ENCODE measurements at places on chromosomes 1 and 21.

GRCh38 chr1:65066419-65066765, 81.6 kb upstream of the AK4 start:
- DNase-seq, result no peak

DNA sequence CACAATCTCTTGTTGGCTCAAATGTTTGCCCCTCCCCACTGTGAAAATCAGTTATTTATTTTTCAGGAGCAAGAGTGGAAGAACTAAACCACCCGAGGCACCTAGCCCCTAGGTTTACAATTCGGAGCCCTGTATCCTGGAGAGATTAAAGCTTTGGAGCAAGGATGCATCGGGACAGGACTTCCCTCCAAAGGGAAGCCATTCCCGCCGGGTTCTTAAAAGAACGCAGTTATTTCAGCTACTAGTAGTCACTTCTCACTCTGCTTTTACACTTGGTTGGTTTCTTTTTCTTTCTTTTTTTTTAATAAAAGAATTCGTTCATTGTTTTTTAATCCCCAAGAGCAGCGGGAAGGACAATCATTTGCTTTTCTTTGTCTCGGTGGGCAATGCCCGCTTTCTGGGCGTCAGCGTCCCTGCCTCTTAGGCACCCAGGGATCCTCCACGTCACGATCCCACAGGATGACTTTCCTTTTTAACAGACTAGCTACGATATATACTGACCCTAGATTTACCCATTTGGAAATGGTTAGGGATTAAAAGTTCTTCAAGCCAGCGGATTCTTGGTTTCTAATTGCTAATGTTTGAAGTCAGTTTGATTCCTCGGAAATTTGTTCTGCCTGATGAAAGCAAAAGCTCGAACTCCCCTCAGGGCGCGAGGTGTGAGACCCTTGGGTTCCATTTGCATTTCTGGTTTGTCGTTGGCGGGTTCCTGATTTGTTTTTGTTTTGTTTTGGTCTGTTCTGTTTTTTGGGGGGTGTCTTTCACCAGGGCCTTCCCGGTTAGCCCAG, 9.0 kb downstream of the TBX15 start:
- no peak for DNase-seq

DNA sequence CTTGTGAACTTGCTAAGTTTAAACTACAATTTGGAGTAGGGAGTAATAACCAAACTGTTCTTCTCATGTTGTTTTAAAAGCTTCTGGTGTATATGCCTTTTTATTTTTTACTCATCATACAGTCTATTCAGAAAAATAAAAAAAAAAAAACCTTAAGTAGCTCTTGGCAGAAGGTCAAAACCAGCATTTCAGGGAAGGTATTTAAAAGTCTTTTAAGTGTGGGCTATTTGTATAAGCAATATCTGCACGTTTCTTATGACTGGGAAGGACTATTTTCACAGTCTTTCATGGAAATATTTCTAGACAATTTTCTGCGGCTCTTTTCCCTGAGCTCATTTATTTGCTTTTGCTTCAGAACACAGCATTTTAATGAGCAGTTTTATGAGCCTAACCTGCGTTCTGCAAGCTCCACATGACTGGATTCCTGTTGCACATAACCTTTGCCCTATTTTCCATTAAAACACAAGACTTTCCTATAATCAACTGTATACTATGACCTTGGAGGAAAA, 60.9 kb upstream of the C1orf105 start:
- DNase-seq, result no peak

GRCh38 chr21:29072873-29073221, 601 bp downstream of the CCT8 start:
- DNase-seq, result no peak

DNA sequence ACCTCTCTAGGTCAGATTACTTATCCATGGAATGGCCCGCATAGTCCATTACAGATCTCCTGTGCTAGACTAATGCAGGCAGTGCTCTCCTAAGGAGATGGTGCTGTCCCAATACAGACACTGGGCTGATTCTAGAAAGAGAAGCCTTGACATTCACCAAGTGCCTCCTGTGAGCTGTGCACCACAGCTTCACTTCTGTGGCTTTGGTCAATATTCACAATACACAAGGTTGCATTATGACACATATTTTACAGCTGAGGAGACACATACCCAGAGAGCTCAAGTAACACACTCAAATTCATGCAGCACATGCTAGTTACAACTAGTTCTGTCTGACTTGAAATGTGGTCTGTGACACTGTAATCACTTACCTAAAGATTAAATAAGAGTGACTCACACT, 59.4 kb upstream of the LRRC8B start:
- DNase-seq, result no peak

DNA sequence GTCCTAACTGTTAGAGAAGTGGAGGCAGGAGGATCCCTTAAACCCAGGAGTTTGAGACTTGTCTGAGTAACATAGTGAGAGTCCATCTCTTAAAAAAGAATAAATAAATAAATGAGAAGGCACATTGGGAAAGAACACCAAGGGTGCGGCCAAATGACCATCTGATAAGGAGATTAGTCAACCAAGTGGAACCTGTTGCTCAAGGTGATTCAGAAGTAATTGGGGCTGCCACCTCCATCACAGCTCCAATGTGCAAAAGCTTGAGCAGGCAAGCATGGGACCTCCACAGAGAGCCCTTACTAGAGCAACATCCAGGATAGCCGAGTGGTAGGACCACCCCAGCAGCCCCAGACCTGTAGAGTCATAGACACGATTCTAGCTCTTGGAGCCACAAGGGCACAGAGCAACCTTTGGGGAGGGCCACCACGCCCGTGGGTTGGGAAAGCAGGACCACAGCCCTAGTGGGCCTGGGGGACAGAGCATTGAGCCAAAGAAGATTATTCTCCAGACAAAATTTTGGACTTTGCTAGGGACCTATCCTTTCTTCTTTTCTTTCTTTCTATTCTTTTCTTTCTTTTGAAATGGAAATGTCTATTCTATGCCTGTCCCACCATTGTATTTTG, 40.9 kb downstream of the KCNK1 start:
- DNase-seq, result no peak

DNA sequence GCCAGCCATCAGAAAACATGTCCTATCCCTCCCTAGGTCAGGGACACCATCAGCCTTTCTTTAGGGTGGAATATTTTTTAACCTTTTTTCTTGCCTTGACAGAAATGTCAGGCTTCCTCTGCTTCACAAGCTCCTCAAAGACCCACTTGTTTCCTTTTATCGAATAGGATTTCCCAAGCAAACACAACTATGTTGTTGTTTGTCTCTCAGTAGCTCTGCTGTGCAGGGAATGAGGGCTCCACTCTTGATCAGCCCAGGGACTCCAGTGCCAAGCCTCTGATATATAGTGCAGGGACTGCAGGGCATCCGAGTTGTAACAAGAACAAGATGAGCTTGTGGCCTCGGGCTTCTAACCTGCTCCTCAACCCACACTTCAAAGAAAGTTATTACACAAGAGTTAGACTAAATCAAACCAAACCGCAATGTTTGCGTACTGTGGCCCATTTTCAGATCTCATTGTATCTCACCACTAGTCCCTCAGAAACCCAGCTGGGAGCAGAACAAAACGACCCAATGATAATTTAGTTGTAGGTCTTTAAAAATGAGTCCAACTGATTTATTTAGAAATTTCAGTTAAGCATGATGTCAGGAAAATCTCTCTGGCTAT, 108.1 kb downstream of the ATG4C start:
- no peak for DNase-seq

GRCh38 chr1:192147696-192148095, 10.6 kb upstream of the RGS18 start:
- DNase-seq, result no peak

GRCh38 chr1:91776068-91776794, 109.7 kb downstream of the TGFBR3 start:
- no peak for DNase-seq

DNA sequence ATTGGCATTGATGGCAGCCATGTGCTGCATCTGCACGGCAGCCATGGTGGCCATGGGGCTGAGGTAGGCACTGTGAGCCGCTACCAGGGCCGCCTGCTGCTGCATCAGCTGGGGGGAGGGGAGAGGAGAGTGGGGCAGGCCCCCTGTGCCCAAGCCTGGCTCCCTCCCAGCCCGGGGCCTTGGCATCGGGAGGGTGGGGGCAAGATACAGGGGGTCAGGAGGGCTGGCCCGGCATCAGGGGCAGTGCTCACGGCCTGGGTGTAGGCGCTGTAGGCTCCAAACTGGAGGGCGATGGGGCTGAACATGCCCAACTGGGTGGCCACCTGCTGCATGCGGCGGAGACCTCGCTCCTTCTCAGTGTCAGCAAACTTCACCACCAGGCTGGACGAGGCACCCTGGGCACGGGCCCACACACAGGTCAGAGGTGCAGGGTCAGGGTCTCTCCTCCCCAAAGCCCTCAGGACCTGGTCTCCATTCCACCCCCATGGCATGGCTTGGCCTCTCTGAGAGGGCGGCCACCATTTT, 9.0 kb downstream of the CELF3 start:
- DNase-seq, result no peak

DNA sequence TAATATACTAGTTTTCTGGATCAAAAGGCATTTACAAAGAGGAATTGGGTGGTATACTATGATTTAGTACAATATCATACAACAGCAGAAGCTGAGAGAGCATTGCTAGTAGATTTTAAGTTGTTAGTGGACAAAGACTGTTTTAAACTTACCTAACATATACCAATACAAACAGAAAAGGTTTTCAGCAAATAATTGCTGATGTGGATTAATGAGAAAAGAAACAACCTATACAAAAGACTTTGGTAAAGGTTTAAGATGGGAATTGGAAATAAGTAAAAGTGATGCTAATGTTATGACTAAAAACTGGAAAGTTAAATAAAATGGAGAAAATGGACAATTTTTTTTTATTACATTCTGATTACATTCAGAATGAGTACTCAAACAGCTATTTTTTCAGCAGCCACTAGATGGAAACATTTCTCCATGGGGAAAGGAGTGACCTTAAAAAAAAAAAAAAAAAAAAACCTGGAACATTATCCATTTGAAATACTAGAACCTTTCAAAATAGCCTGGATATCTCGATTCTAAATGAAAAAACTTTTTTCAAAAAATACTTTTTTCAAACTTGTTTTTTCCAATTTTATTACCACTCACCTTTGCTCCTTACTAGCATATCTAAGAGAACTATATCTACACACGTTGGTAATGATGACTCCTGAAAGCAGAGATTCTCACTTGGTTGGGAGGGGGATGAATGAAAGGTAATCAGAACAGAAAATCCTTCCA, 55.4 kb downstream of the EPRS1 start:
- no peak for DNase-seq

- DNase-seq, result no peak
Measured at GRCh38 chr1:38076038-38076437, 29.4 kb upstream of the POU3F1 start.

DNA sequence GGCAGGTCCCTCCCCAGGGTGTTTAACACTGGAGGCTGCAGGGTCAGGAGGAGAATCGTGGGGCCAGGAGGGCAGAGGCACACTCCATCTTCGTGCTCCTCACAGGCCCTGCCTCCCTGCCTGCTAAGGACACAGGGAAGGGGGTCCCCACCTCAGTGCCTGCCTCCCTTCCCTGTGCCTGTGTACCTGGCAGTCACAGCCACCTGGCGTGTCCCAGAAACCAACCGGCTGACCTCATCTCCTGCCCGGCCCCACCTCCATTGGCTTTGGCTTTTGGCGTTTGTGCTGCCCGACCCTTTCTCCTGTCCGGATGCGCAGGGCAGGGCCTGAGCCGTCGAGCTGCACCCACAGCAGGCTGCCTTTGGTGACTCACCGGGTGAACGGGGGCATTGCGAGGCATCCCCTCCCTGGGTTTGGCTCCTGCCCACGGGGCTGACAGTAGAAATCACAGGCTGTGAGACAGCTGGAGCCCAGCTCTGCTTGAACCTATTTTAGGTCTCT, 623 bp upstream of the BGLAP start:
- no peak for DNase-seq

DNA sequence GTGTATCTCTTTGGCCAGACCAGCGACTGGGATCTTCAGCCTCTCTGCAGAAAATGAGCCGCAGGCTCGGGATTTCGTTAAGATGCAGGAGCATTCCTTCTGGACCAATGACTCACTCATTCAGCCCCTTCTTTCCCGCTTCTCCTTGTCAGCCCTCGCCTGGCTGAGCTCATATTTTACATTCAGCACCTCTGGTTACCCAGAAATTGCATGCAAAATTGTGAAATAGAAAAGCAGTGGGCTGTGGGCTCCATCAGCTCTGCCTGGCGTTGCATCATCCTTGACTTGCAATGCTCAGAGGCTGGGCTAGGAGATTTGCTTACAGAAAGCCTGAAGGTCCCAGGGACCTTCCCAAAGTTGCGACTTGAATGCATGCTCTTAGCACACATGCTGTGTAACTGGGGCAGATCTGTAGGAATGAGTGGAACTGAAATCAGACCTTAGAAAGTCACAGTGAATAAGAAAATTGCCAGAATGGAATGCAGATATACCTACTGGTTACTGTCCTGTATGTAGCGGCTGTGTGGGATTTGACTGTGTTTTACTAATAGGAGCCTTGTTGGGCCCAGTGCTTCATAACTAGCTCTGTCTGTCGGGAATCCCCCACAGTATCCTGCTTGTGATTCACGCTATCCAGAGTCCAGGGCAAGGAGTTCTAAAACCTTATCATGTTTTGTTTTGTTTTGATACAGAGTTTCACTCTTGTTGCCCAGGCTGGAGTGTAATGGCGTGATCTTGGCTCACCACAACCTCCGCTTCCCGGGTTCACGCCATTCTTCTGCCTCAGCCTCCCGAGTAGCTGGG, 444.8 kb downstream of the KIF26B start:
- no peak for DNase-seq

DNA sequence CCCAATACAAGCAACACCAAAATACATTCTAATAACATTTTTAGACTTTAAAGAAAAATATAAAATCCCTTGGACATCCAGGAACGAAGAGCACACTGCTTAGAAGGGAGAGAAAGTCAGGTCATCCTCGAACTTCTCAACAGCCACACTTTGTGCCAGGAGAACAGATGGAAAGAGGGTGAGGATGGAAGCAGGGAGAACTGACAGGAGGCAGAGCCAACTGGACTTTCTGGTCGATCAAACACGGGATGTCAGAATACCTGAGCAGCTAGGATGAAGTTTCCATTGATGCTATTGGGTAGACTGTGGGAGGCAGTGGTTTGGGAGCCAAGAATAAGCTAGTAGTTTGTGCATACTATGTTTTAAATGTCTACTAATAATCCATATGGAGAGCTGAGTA, 111.4 kb downstream of the TOMM20 start:
- no peak for DNase-seq

- no peak for DNase-seq
Measured at GRCh38 chr1:155976062-155976912, 2.1 kb downstream of the ARHGEF2 start.

- no peak for DNase-seq
Measured at GRCh38 chr1:87117761-87118368, 203.4 kb downstream of the HS2ST1 start.

DNA sequence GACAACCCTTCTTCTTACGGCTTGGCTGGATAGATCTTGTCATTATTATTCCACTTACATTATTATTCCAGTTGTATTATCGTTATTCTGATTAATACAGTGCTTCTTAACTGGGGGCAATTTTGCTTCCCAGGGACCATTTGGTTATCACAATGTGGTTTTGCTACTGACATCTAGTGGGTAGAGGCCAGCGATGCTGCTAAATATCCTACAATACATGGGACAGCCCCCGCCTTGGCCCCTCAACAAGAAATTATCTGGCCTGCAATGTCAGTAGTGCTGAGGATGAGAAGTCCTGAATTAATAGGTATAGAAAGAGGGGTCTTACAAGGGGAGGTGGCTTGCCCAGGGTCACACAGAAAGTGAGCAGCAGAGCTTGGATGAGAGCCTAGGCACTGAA, 105.6 kb downstream of the PTPRU start:
- no peak for DNase-seq

- no peak for DNase-seq
Measured at GRCh38 chr21:41428311-41428710, 2.3 kb downstream of the MX1 start.

Measured in GM19239 (cell line).